ENCODE measurements at places on chromosomes 6 and 20.

- no peak for DNase-seq
Observed at GRCh38 chr6:168355716-168356522, 36.3 kb upstream of the DACT2 start.

DNA sequence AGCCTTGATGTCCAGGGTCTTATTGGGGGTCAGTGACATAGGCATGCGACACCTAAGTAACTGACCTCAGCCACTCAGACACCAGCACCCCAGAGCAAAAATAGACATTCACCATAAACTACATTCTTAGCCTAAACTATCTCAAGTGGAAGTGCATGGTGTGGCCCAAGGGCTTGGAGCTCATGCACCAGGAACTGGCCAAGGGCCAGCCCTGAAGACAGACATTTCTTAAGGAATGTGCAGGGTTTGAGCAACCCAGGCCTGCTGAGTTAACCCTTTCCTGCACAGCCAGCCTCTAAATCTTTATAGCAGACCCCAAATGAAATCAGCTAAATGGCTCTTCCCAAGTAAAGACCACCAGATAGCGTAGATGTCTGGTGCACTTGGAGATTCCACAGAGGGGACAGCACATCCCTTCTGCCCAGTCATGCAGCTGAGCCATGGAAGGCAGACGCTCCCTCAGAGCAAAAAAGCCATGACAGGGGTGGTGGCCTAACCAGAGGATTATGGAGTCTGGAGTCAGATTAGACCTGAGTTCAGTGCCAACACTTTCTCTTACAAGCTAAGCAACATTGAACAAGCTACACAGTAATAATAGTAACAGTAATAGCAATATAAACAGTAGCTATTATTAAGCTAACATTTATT is 222.6 kb downstream of the ZMYND8 start:
- DNase-seq, result peak; percentile 64

DNA sequence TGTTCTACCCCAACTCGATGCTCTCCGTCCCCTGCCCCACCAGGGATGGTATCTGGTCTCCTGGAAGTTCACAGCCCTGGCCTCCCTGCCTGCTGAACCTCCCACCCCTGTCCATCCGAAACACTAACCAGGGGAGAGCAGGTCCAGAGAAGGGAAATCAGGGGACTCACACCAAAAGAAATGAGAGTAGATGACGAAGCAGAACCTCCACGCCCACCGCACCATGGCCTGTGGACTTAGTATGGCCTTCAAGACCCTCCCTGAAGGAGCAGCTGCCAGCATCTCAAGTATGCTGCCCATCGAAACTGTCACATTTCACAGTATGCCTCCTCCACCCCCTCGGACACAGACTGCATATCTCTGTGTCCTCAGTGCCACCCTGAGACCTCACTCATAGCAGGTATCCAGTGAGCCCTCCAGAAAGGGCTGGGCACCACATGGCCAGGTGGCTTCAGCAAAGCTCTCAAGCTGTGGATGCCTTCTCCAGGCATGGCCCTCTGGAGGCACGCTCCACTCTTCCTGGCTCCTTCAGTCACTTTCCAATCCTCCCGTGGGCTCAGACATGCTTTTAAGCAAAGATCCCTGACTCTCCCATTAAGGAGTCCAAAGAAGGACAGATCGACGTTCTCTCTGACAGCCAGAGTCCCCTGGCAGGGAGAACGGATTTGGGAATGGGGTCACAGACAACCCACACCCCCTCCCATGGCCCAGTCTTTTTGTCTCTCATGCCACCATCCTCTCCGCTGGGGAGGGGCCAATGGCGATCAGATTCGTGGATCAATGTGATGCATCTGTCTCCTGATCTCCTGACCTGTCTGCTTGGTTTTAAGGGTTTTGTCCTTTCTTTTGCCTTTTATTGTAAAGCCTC is 158.4 kb downstream of the ANKRD60 start:
- no peak for DNase-seq

DNA sequence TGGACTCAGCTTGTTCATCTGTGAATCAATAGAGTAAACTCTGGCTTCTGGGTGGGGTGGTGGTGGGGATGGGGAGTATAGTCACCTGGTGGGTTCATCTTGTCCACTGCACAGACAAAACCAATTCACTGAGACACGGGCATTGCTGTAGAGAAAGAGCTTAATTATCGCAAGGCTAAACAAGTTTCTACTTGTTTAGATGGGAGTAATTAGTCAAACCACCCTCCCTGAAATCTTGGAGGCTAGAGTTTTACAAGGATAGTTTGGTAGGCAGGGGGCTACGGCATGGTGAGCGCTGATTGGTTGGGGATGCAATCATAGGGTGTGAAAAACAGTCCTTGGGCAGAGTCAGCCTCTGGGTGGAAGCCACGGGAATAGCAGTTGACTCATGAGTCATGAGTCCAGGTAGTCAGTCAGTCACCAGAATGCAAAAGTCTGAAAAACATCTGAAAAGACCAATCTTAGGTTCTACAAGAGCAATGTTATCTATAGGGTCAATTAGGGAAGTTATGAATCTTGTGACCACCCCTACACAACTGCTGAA is 77.8 kb downstream of the STMND1 start:
- peak; percentile 7 for DNase-seq

- DNase-seq, result peak; percentile 29
Observed at GRCh38 chr6:106997392-106998158, 23.0 kb upstream of the CD24 start.

- no peak for DNase-seq
Observed at GRCh38 chr6:105400501-105400900, 2.4 kb downstream of the PREP start.

GRCh38 chr6:36223706-36224105 is 27.2 kb downstream of the BRPF3 start:
- no peak for DNase-seq

DNA sequence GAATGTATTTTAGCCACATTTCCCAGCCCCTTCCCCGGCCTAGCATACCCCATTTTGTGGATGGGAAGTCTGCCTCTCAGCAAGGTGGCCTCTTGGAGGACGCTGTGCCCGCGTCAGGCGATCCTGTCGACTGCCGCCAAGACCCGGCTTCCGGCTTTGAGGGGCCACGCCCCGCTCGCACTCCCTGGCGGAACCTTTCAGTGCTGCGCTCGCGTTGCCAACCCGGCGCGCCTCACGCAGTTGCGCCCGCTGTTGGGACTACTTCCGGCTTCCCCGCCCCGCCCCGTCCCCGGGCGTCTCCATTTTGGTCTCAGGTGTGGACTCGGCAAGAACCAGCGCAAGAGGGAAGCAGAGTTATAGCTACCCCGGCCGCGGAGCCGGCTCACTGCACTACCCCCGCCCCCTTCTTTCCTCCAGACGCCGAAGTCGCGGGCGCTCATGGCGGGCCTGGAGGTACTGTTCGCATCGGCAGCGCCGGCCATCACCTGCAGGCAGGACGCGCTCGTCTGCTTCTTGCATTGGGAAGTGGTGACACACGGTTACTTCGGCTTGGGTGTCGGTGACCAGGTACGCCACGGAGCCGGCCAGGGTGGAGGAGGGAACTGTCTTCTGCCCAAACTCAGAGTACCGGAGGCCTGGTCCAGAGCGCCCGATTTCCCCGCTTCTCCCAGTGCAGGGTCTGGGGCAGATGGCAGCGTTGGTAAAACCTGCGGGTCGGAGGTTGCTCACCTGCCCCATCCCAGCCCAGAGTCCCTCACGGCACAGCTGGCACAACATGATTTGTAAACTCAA is at the start of gene PSMF1:
Gene PSMF1 (plus strand): TSS at position 267 of the 792 bp plus-strand sequence. CDS start 172 bp downstream, at position 439.
- DNase-seq, result peak; percentile 89

GRCh38 chr20:39503902-39504709 is 542.0 kb downstream of the DHX35 start:
- DNase-seq, result no peak

- DNase-seq, result no peak
Observed at GRCh38 chr6:235763-236360, 56.4 kb upstream of the DUSP22 start.

- no peak for DNase-seq
Observed at GRCh38 chr6:97177905-97178304, 105.1 kb downstream of the MMS22L start.

DNA sequence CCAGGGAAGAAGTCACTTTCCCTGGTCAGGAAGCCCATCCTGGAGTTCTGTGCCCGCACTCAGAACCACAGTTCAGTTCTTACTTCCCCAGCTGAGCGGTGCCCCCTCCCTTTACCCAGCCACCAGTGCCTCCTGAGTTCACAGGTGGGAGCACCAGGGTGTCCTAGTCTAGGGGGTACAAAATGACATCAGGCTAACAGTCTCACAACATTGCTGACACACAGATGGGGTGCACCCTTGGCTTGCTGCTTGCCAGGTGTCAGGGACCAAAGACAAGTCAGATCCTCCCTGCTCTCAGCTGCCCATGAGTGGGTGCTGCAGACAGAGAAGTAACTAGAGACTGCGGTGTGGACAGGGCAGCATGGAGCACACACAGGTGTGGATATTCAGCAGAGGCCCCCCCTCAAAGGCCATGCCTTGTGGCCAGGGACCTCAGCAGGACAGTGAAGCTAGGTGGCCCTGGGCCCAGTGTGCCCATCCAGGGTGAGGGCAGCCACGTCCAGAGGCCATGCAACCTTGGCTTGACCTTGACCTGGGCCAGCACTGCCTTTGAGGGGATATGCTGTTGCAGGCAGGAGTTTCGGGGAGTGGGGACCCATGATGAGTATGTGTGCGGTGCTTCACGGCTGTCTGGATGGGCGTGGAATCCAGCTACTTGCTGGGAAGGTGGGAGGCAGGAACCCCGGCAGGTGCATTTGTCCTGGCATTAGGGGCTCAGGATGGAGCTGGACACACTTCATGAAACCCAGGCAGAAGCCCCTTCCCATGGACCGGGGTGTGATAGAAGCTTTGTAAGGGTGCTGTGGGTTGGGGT is 110.4 kb upstream of the FRMD1 start:
- DNase-seq, result no peak

DNA sequence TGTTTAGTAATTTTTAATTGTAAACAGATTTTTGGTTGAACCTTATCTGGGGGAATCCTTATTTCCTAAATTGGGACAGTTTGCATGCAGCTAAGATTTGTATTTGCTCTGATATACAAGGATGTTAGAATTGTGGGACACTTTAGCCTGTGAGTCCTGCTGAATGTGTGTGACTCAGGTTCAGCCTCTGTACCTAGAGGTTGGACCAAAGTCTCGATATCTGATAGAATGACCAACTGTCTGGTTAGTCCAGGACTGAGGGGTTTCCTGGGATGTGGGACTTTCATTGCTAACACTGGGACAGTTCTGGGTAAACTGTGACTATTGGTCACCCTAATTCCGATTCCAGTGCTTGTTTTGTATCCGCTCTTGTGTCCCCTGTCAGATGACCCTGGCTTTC is 20.2 kb upstream of the TULP4 start:
- DNase-seq, result no peak

- DNase-seq, result peak; percentile 95
Observed at GRCh38 chr6:3913077-3913957, 64.1 kb downstream of the FAM50B start.

DNA sequence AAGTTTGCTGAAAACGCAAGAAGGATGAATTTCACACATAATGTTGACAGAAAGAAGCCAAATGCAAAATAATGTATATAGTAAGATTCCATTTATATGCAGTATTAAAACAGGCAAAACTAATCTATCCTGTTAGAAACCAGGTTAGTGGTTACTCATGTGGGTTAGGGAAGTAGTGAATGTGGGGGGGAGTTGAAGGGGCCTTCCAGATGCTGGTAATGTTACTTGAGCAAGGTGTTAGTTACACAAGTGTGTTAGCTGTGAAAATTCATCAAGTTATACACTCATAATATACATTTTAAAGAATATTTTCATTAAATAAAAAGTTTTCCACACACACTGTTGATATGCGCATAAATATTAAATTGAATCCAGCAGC is 29.8 kb downstream of the USP45 start:
- no peak for DNase-seq

DNA sequence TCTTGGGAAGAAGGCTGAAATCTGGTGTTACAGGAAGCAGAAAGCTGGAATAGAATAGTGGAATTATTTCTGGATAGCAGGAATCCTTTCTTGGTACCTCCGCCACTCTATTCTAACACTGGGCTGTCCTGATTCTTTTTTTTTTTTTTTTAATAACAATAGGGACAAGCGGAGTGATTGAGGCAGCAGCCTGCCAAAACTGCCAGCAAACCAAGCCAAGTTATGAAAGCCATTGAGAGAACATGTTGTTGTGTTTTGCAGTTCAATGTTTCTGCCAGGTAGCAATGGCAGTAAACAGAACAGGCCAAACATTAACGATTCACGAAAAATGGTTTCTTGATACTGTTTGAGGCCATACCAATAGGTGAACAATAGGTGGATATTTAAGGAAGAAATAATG is 47.1 kb downstream of the SLC26A8 start:
- no peak for DNase-seq

- no peak for DNase-seq
Observed at GRCh38 chr20:23119456-23120216, 33.5 kb upstream of the CD93 start.

GRCh38 chr6:31861150-31861549 is 1.5 kb downstream of the NEU1 start:
- DNase-seq, result no peak

- DNase-seq, result peak; percentile 18
Observed at GRCh38 chr6:41428996-41429421, 93.6 kb downstream of the NCR2 start.

DNA sequence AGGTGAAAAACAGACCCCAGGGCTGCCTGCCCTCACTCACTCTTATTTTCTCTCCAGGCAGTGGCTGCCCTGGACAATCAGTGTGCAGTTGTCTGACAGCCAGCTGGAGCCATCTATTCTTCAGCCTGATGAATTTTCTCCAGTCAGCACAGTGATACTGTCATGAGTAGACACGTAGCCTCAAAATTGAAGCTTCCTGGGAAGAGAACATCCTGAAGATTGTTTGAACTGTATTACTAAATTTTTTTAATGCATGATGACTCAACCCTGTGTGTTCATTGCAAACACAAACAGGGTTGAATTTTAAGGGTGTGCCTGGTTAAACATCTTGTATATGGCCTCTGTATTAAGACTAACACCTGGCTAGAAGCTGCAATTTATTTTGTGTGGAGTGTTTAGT is 49.8 kb upstream of the STXBP5 start:
- DNase-seq, result peak; percentile 75

- DNase-seq, result peak; percentile 3
Observed at GRCh38 chr20:41617059-41617901, 897 bp downstream of the CHD6 start.

DNA sequence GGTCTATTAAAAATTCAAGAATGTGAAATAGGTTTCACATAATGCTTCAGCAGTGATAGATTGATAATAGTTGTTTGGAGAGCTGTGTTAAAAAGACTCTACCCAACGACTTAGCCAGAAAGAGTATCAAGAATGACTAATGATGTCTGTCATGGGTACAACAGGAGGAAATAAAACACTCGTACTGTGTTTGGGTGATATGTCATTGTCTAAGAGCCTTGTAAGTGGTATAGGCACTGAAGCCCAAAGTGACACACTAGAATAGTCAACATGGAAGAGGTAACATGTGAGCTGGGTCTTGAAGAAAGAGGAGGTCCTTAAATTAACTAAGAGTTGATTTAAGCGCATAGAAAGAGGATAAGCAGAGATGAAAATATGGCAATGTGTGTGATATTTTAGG is 471.8 kb upstream of the MAN1A1 start:
- no peak for DNase-seq

DNA sequence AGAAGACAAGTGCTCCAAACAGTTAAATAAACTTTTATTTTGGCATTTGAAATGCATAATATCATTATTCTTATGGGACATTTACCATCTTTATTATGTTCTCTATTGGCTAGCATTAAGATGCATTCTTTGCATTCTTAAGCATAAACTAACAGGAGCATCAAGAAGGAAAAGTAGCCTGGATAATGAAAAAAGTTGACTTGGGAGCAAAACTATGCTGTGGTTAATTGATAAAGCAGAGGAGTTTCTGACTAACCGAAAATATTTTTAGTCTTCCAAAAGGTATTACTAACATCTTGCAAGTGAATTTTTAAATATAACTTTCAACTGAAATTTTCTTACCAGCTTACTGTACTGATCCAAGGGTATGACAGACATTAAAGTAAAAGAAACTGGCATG is 140.3 kb downstream of the FLRT3 start:
- DNase-seq, result peak; percentile 60

All from HFFc6 (cell line).